ENCODE measurements at places on chromosomes 13 and 19.
A peak's percentile ranks its signal among the peaks of the same experiment; 100 is the strongest.

- H3K4me1 ChIP-seq: no peaks in the 10 kb centered on the region
- no peak overlapping the region for H3K27ac ChIP-seq
- H3K36me3 ChIP-seq: no peaks in the 10 kb centered on the region
- H3K4me3 ChIP-seq: no peak overlapping the region
- H3K27me3 ChIP-seq: peaks cover 29% of the 10 kb centered on the region
- no peak for DNase-seq
Measured at GRCh38 chr19:13318190-13318589, 168.0 kb downstream of the IER2 start.

DNA sequence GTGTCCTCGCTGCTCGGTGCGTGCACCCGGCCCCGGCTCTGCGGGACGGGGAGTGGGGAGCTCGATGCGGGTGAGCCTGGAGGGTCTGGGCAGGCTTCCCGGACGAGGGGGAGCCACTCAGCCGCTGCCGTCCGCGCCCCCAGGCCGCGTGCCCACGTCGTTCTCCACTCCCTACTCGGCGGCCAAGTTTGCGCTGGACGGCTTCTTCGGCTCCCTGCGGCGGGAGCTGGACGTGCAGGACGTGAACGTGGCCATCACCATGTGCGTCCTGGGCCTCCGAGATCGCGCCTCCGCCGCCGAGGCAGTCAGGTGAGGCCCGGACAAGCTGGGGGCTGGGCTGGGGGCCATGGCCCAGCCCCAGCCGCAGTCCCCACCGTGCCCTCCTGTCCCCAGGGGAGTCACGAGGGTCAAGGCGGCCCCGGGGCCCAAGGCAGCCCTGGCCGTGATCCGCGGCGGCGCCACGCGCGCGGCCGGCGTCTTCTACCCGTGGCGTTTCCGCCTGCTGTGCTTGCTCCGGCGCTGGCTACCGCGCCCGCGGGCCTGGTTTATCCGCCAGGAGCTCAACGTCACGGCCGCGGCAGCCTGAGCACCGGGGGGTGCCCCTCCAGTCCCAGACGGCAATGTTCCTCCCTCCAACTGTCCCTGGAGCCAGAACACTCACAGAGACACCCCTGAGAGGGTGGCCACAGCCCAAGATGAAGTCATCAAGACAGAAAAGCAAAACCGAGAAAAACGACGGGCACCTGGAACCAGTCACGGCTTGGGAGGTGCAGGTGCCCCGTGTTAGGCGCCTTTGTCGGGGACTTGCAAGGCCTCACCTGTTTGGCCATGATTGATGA lies 2.5 kb upstream of the RPL36 start:
- H3K4me3 ChIP-seq: peak overlapping the region; percentile 77
- H3K27ac ChIP-seq: no peak overlapping the region
- DNase-seq: no peak
- peaks cover 3% of the 10 kb centered on the region for H3K27me3 ChIP-seq
- H3K36me3 ChIP-seq: peaks cover 26% of the 10 kb centered on the region
- H3K4me1 ChIP-seq: peaks cover 31% of the 10 kb centered on the region

- peaks cover 21% of the 10 kb centered on the region for H3K4me1 ChIP-seq
- no peak overlapping the region for H3K4me3 ChIP-seq
- H3K27ac ChIP-seq: peak overlapping the region; percentile 74
- H3K27me3 ChIP-seq: no peaks in the 10 kb centered on the region
- H3K36me3 ChIP-seq: no peaks in the 10 kb centered on the region
- DNase-seq: no peak
Measured at GRCh38 chr19:39238209-39238608, 6.6 kb downstream of the IFNL3 start.

DNA sequence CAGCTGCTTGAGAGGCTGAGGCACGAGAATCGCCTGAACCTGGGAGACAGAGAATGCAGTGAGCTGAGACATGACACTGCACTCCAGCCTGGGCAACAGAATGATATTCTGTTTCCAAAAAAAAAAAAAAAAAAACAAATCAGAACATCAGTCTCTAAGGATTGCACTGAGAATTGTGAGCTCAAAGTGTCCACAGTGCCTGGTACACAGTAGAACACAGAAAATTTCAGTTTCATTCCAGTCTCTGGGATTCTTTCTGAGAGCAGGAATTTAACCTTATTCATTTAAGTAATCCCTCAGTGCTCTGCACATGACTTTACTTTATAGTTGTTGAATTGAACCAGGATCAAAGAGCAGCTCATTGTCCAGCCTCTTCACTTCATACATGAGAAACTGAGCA lies 25.9 kb upstream of the GATAD2A start:
- H3K36me3 ChIP-seq: no peaks in the 10 kb centered on the region
- no peak overlapping the region for H3K4me3 ChIP-seq

- H3K4me1 ChIP-seq: peaks cover 7% of the 10 kb centered on the region
- H3K27ac ChIP-seq: peak overlapping the region; percentile 87
- DNase-seq: peak; percentile 85
Measured at GRCh38 chr13:113393563-113394338, 29.8 kb upstream of the GRTP1 start.

GRCh38 chr19:38700902-38701454 lies 43.3 kb downstream of the CAPN12 start:
- H3K4me3 ChIP-seq: no peak overlapping the region
- peaks cover 8% of the 10 kb centered on the region for H3K36me3 ChIP-seq
- H3K4me1 ChIP-seq: peaks cover 25% of the 10 kb centered on the region
- DNase-seq: no peak
- no peaks in the 10 kb centered on the region for H3K27me3 ChIP-seq
- H3K27ac ChIP-seq: no peak overlapping the region

DNA sequence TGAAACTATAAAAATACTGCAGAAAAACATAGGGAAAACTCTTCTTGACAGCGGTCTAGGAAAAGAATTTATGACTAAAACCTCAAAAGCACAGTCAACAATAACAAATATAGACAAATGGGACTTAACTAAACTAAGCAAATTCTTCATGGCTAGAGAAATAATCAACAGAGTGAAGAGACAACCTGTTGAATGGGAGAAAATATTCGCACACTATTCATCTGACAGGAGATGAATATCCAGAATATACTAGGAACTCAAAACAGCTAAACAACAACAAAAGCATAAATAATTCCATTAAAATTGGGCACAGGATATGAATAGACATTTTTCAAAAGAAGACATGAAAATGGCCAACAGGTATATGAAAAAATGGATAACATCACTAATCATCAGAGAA lies 303.6 kb upstream of the PRR20A start:
- H3K36me3 ChIP-seq: no peaks in the 10 kb centered on the region
- H3K27me3 ChIP-seq: no peaks in the 10 kb centered on the region
- DNase-seq: no peak
- H3K4me3 ChIP-seq: no peak overlapping the region
- H3K27ac ChIP-seq: no peak overlapping the region

GRCh38 chr19:17981611-17982010 lies 14.7 kb downstream of the KCNN1 start:
- H3K27me3 ChIP-seq: peaks cover 23% of the 10 kb centered on the region
- DNase-seq: no peak
- no peak overlapping the region for H3K4me3 ChIP-seq
- H3K4me1 ChIP-seq: peaks cover 3% of the 10 kb centered on the region

DNA sequence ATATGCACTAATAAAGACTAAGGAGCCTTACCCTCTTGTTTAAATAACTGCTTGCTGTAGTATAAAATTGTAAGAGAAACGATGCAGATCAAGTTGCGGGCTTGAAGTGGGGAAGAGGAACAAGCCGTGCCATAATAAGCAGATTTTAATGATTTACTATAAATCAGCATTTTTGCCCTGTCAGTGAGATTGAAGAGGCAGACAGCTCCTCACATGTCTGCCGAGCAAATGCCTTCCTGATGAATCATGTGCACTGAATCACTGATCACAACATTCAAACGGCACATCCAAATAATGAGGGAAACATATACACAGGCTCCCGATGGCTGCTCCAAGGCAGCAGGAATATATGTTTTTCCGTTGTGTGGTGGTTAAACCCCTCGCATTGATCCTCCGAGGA lies 282.9 kb downstream of the TSHZ3 start:
- peaks cover 11% of the 10 kb centered on the region for H3K27me3 ChIP-seq
- no peaks in the 10 kb centered on the region for H3K36me3 ChIP-seq
- H3K4me3 ChIP-seq: no peak overlapping the region
- H3K4me1 ChIP-seq: no peaks in the 10 kb centered on the region

- no peaks in the 10 kb centered on the region for H3K27me3 ChIP-seq
- no peak overlapping the region for H3K27ac ChIP-seq
- no peaks in the 10 kb centered on the region for H3K36me3 ChIP-seq
- H3K4me1 ChIP-seq: peaks cover 19% of the 10 kb centered on the region
- no peak for DNase-seq
Measured at GRCh38 chr19:4983346-4984105, 14.6 kb downstream of the KDM4B start.

GRCh38 chr19:38718747-38719543 lies 25.3 kb downstream of the CAPN12 start:
- no peak overlapping the region for H3K27ac ChIP-seq
- H3K27me3 ChIP-seq: no peaks in the 10 kb centered on the region
- peaks cover 9% of the 10 kb centered on the region for H3K36me3 ChIP-seq
- H3K4me1 ChIP-seq: no peaks in the 10 kb centered on the region
- DNase-seq: no peak

GRCh38 chr19:17473041-17473440 lies 2.7 kb downstream of the SLC27A1 start:
- peaks cover 24% of the 10 kb centered on the region for H3K4me1 ChIP-seq
- H3K4me3 ChIP-seq: no peak overlapping the region
- DNase-seq: no peak
- no peak overlapping the region for H3K27ac ChIP-seq
- H3K36me3 ChIP-seq: no peaks in the 10 kb centered on the region

DNA sequence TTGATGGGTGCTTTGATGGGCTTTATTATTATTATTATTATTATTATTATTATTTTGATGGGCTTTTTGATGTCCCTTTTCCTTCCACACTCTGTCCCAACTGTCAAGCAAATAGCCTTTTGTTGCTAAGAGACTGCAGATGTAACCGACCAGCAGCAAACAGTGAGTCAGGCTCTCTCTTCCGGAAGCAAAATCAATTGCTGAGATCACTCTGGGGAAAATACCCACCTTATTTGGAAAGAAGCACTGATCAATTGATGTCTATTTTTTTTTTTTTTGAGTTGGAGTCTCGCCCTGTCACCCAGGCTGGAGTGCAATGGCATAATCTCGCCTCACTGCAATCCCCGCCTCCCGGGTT lies 2.9 kb downstream of the LDLR start:
- no peaks in the 10 kb centered on the region for H3K27me3 ChIP-seq
- peak overlapping the region; percentile 90 for H3K4me3 ChIP-seq
- peaks cover 43% of the 10 kb centered on the region for H3K36me3 ChIP-seq
- no peak for DNase-seq

- H3K27ac ChIP-seq: no peak overlapping the region
- H3K4me3 ChIP-seq: no peak overlapping the region
- no peaks in the 10 kb centered on the region for H3K36me3 ChIP-seq
- no peak for DNase-seq
Measured at GRCh38 chr13:104431895-104432294, 1365.7 kb upstream of the SLC10A2 start.

DNA sequence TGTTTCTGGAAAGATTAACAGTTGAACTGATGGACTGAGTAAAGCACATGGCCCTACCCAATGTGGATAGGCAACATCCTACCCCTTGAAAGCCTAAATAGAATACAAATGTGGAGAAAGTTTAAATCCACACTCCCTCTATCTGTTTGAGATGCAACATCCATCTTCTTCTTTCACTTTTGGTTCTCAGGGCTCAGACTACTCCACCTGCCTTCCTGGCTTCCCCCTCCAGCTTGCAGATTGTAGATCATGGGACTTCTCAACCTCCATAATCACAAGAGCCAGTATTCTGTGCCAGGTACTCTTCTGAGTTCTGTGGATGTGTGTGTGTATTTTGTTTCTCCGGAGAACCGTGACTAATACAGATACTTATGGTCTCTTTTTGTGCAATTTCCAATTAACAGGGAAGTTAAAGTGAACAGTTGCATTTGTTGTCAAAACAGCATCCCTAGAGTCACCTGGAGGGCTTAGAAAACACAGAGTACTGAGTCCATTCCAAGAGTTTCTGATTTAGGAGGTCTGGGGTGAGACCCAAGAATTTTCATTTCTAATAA lies 590.3 kb upstream of the MIR17HG start:
- H3K4me1 ChIP-seq: no peaks in the 10 kb centered on the region
- H3K27ac ChIP-seq: no peak overlapping the region
- no peak overlapping the region for H3K4me3 ChIP-seq
- no peaks in the 10 kb centered on the region for H3K27me3 ChIP-seq
- no peaks in the 10 kb centered on the region for H3K36me3 ChIP-seq
- DNase-seq: no peak

DNA sequence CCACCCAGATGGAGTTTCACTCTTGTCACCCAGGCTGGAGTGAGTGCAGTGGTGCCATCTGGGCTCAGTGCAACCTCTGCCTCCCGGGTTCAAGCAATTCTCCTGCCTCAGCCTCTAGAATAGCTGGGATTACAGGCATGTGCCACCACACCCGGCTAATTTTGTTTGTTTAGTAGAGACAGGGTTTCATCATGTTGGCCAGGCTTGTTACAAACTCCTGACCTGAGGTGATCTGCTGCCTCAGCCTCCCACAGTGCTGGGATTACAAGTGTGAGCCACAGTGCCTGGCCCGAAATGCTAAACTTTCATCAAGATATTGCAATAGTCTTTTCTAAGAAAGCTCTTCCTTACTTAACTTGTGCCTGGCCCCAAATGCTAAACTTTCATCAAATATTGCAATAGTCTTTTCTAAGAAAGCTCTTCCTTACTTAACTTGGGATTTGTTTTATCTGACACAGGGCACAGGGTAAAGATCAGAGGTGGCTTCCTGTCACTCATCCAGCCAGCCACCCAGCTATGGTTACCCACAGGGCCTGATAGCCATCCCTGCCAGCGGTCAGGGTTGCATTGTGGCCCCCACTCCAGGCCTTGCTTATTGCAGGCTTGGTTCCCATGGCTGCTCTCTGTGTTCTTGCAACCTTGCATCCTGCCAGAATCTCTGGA lies 352.3 kb upstream of the TMTC4 start:
- no peak overlapping the region for H3K4me3 ChIP-seq
- no peak overlapping the region for H3K27ac ChIP-seq
- H3K4me1 ChIP-seq: no peaks in the 10 kb centered on the region
- H3K27me3 ChIP-seq: peaks cover 11% of the 10 kb centered on the region

GRCh38 chr19:7542556-7543348 lies 7.2 kb downstream of the PNPLA6 start:
- H3K4me3 ChIP-seq: no peak overlapping the region
- no peak for DNase-seq
- no peak overlapping the region for H3K27ac ChIP-seq
- peaks cover 29% of the 10 kb centered on the region for H3K36me3 ChIP-seq
- H3K27me3 ChIP-seq: no peaks in the 10 kb centered on the region
